Activated CD4-positive, CD25-positive, alpha-beta regulatory T cell treated with anti-CD3 and anti-CD28 coated beads, Interleukin-2, amount 50 U/mL, for 24 hours (primary cell): ENCODE measurements at places on chromosomes 4 and X.

DNA sequence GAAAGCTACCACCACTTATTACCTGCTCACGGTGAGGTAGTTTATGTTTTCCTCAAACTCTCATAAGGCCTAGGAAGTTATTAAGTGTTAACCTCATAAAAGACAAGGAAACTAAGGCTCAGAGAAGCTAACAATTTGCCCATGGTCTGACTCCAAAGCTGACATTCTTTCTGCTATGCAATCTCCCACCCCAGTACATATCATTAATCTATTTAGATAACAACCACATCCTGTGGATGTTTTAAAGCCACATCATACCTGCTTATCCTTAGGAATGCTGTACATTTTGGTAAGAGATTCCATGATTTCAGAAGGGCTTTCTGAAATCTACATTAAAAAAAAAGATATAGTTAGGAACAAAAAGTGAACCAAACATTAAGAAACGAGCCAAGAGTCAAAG, 55.4 kb downstream of the HUWE1 start:
- ATAC-seq, result no peak

DNA sequence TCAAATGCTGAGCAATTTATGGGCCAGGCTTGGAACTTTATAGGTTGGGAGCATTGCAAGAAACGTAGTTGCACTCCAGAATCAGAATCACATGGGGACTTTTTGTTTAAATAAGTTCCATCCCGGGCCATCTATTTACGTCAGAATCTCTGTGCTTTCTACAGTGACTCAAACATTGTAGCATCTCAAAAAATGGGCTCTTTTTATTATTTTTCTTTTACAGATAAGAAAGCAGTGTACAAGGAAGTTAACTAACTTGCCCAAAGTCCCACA, 10.2 kb downstream of the CC2D2A start:
- no peak for ATAC-seq

GRCh38 chr4:156778606-156779005, 193.0 kb downstream of the PDGFC start:
- no peak for ATAC-seq

GRCh38 chr4:119209586-119209985, 2.9 kb upstream of the USP53 start:
- ATAC-seq, result no peak

- no peak for ATAC-seq
Measured at GRCh38 chr4:8120501-8120900, 38.1 kb downstream of the ABLIM2 start.

GRCh38 chr4:2449511-2450392, 19.2 kb upstream of the RNF4 start:
- ATAC-seq, result no peak

DNA sequence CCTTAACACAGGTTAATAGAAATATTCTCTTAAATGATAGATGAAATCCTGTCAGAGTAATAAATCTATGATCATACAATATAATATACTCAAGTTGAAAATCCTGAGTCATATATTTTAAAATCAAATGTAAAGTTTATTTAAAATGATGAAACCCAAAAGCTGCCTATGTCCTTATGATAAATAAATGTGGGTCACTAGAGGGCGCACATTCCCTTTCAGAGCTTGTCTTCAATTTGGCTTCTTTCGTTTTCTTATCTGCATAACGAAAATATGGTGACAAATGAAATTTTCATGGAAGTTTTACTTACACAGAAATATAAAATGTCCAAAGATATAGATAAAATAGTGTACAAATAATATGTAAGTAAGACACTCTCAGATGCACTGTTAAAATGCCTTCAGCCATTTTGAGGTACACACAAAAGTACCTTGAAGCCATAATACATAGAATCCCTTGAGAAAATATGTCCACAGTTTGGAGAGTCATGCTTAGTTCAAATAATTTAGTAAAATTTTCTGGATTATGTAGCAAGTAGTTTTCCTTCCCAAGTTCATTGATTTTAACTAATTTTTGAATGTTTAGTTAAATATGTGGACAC, 680.4 kb downstream of the DMD start:
- ATAC-seq, result no peak

- ATAC-seq, result no peak
Measured at GRCh38 chr4:140098455-140099160, 55.4 kb downstream of the MAML3 start.

DNA sequence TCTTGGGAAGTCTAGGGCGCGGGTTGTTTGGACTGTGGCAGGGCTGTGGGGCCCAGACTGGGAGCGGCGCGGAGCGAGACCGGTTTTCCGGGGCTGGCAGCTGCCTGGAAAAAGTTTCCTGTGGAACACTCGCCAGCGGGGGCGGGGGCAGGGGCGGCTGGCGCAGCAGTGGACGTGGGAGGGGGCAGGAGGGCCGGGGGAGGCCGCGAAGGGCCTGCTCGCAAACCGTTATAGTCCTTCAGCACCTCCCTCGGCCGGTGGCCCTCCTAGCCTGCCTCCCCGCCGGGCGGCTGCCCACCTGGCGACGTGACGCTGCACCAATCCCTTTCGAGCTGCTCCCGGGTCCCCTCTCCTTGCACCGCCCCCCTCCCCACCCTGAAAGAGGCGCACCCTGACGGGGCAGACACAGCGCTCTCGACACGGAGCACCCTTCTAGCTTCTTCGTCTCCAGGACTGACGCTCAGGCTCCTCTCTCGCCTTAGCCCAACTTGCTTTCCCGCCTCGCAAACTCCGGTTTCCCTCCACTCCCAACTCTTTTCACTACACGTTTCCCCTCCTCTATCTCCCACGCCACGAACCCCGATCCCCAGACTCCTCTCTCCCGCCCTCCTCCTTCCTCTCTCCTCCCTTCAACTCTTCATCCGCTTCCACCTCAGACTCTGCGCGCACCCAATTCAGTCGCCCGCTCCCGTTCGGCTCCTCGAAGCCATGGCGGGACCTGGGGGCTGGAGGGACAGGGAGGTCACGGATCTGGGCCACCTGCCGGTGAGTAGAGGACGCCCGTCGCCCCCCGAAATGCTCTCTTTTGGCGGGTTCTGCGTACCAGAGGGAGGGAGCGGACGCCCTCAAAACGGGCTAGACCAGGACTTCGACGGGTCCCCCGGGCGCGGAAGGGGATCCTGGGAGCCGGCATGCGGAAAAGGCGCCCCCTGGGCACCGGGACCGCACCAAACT, at the start of gene NRK:
Gene NRK, plus strand, starts transcription at position 402 of the 954 bp plus-strand sequence. Its CDS starts 307 bp downstream, at position 709.
- no peak for ATAC-seq

GRCh38 chr4:159009521-159009920, 93.4 kb upstream of the RAPGEF2 start:
- no peak for ATAC-seq

GRCh38 chr4:86757468-86757867, 91.7 kb downstream of the SLC10A6 start:
- no peak for ATAC-seq

DNA sequence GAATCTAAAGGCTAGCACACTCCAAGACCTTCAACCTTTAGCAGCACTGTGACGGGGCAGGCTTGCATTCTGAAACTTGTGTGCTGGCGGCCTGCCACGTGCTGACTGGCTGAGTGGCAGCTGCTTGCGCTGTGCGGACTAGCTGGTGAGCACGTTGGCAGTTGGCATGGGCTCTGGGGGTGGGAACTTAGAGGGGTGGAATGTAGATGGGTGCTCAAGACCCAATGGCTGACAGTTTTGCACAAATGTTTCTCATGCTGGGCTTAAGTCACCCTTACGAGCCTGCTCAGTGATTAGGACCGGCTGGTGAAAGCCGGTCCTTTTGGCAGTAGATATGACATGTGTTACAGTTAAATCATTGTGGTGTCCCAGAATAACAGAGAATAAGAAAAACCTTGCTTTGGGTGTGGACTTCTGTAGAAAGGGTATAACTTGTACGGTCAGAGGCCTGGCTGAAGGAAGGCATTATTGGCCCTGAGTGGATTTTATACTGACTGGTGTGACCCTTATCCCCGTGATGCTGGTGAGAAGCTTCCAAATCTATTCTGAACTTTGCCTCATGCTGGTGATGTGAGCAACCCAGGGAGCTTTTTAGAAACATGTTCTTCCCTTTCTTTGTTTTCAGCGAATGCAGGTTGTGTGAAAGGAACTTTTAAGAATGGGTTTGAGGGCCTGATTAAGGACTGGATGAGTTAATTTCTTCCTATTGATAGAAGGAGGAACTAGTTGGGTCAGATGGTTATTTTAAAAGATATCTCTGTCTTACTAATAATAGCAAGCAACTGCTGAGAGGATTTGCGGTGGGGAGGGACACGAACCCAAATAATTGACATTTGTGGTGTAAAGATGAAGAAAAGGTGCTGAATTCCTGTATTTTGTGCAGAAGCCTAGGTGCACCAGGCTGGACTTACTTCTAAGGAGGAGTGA, 107.4 kb upstream of the SLC4A4 start:
- ATAC-seq, result no peak

DNA sequence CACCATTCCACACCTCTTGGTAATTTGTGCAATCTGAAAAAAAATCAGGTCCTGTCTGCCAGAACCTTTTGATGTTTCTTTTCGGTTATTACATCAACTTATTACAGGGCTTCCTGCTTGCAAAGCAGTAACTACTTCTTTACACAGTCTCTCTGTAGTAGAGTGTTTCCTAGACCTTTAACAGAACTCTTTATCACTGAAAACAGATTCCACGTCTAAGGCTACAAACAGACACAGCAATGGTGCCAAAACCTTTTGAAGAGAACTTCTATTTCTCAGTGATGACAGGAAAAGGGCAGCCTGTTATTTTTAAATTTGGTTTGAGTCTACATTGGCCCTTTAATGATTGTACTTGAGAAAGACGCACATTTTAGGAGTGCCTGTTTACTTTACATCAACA, 713.5 kb upstream of the GRID2 start:
- no peak for ATAC-seq

DNA sequence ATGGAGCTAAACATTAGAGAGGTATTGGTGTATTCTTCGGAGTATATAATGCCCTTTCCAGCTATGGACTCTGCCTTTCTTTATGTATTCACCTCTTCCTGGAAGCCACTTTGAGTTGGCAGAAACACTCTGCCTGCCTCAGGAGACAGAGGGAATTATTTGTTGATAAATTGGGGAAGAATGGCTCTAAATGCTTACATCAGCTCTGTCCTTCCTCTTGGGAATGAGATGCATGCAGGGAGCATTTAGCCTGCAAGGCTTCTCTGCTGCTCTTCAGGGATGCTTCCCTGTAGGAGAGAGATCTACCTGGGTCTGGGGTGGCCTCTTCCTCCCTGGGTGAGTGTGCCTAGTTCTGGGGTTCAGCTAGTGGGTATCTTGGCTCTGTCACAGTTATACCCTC, 6.9 kb upstream of the HS3ST1 start:
- ATAC-seq, result no peak

GRCh38 chr4:70914631-70915030, 12.5 kb downstream of the MOB1B start:
- ATAC-seq, result no peak

DNA sequence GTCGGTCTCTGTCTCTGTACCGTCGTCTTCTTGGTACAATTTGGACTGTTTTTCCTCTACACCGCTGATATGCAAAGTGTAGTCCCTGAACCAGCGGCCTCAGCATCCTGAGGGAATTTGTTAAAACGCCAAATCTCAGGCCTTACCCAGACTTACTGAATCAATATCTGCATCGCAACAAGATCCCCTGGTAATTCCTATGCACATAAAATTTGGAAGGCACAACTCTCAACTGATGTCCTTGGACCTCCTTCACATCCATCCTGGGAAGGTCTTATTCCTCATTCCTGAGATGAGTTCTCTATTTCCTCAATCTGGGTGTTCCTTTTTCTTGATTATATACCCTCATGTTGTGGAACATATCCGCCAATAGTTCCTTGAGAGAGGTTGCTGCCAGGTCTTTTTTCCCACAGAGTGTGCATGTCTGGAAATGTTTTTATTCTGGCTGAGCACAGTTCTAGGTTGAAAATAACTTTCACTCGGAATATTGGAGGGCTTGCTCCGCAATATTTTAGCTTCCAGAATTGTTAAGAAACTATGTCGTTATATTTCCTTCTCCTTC, 738 bp upstream of the HPF1 start:
- no peak for ATAC-seq

DNA sequence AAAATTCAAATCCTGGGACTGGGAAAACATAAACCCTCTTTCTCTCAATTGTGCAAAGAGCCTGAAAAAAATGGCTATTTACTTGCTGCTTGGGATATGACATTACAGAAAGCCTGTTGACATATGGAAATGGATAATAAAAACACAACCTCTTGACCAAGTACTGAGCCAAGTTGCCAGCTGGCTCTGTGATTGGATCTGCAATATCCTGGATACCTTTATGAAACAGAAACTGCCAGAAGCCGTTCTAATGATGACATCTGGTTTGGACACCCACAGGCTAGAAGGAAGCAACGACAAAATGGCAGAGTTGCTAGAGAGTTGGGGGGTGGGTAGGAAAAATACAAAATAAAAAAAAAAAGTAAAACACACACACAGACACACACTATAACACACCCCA, 481.4 kb downstream of the FAT4 start:
- ATAC-seq, result no peak

- no peak for ATAC-seq
Measured at GRCh38 chr4:8400632-8401325, 39.7 kb downstream of the ACOX3 start.

DNA sequence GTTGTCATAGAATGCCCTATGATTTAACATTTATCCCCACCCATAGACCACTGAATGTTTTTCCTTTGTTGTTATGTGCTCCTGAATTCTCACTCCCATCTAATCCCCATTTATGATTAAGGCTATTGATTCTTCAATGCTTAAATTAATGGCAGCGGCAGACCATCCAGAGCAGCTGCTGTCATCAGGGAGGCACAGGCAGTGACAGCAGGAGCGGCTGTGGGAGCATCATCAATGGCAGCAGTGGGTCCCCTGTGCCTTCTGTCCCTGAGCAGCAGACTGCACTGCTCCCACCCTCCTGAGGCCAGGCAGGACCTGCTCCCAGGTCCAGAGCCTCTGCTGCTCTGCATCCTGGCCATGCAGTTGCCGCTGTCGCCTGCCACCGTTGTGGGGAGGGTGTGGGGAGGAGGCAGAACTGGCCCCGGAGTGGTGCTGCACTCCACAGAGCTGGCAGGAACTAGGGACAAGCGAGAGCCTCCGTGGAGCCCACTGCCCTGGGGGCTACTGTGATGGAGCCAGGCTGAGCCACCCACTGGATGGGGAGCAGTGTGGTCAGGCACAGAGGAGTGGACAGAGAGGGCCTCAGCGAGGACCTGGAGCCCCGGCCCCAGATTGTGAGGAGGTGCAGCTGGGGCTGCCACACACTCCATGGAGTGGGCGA, 29.0 kb downstream of the NAA11 start:
- ATAC-seq, result no peak

DNA sequence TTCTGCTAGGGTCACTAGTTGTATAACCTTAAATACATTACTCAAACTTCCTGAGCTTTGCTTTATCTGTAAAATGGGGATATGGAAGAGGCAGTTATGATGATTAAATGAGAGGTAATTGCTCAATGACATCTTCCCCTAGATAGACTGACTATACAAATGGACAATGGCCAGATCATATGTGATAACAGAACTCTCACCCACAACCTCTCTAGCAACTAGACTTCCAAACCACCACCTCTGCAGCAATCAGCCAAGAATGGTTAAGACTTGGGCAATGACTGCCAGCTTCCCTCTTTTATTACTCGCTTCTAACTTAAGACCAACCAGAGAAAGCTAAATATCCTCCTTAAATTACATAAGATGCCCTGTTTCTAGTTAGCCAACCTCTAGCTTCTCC, 2.9 kb upstream of the SEPSECS start:
- ATAC-seq, result no peak
